Stomach (tissue), 19 donors: ENCODE measurements at places on chromosomes 5 and 9. TPM values are rescaled to one million over a fixed set of nuclear protein-coding genes. Genes with fewer than 3 reads are reported as not detected.

The SOX30 gene
- not detected for total RNA-seq

The SPINK4 gene
- total RNA-seq = not detected

The SEMA5A gene
- total RNA-seq = 20.4 TPM

The PDZD2 gene
- total RNA-seq = 10.6 TPM

The C9orf153 gene
- 0.92 TPM for total RNA-seq

The AQP7 gene
- 17.4 TPM for total RNA-seq

The TRAF2 gene
- total RNA-seq = 248 TPM

The TICAM2 gene
- total RNA-seq = 9.9 TPM

The IL5 gene
- not detected for total RNA-seq

The RECK gene
- total RNA-seq = 13.3 TPM

The NHP2 gene
- 25.5 TPM for total RNA-seq

The KCNV2 gene
- not detected for total RNA-seq

The PCDHGC5 gene
- 2.0 TPM for total RNA-seq

The AFAP1L1 gene
- total RNA-seq = 3.8 TPM

The CNTLN gene
- 4.7 TPM for total RNA-seq

The GALNT12 gene
- total RNA-seq = 126 TPM

The SLC23A1 gene
- 0.37 TPM for total RNA-seq

The CREBRF gene
- total RNA-seq = 42.2 TPM

The SNCAIP gene
- 0.45 TPM for total RNA-seq

The LCP2 gene
- total RNA-seq = 27.1 TPM

The ADRB2 gene
- total RNA-seq = 4.2 TPM

The RABL6 gene
- 92.4 TPM for total RNA-seq

DNA sequence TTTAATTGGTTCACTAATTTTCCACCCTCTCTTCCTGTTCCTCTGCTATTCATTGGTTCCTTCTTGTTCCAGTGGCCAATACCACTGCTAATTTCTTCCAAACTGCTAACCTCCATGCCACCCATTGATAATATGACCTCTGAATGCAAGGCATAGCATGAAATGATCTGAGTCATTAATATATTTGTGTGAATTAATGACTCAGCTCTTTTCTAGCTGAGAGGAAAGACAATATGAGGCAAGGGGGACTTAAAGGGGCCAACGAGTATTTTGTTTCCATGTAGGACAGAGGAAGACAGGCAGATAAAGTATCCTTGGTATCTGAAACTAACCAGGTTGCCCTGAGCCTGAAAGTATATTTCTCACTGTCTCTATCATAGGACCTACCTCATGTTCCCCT, 154.3 kb upstream of the BRINP1 start:
- DNase-seq = no peak

- DNase-seq = no peak
Measured at GRCh38 chr5:57513785-57514184, 31.2 kb upstream of the ACTBL2 start.

DNA sequence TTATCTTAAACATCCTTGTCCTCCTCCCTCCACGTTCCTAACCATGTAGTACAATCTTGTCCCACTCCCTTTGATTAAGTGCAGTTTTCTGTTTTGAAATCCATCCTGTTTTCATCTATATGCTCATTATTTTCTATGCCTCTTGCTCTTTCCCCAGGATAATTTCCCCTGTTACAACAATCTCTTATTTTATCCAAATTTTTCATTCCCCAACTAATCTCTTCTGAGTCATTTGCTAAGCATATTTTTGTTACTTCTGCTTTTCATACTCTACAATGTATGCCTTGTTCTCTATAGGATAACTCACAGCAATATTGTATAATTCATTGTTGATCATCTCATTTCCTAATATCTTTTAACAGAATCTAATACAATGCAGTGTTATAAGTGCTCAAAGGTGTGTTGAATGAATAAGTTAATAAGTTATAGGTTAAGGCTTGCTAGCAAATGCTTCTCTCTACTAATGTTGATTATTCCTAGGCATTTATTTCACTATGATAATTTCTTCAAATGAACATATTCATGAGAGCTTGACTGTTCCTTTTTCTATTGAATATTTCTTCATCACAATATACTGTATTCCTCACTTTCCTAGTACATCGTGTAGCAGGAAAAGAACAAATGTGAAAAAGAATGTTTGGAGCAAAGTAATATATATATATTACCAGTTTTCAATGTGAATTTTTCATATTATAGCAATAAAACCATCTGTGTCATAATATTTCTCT, 1.5 kb downstream of the OMD start:
- no peak for DNase-seq

DNA sequence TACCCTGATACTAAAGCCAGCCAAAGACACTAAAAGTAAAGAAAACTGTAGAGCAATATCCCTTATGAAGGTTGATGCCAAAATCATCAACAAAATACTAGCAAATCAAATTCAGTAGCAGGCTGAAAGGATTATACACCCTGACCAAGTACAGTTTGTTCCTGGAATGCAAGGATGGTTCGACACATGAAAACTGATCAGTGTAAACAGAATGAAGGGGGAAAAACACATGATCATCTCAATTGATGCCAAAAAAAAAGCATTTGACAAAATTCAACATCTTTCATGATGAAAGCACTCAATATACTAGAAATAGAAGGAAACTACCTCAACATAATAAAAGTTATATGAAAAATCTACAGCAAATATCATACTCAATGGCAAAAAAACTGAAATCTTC, 43.5 kb upstream of the LRRC14B start:
- DNase-seq = no peak

GRCh38 chr9:116202219-116202912, 48.8 kb downstream of the PAPPA start:
- no peak for DNase-seq

DNA sequence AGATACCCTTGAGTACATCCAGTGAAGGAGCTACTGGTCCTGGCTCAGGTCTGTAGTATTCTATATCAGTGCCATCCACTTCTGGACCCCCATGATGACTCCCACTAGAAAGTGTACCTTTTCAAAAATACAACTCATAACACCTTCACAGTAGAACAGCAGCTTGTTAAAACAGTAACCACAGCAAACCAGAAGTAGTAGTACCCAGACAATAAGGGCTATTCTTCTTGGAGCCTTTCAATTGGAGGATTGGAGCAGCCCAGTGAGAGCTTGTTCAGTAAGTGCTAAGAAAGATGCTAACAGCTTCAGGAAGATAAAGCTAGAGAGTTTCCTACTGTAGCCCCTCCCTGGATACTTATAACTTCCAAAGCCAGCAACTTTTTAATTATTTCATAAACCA, 10.1 kb downstream of the ARL14EPL start:
- DNase-seq = no peak

GRCh38 chr9:81526587-81526986, 162.8 kb downstream of the TLE1 start:
- no peak for DNase-seq

- DNase-seq = peak; percentile 87
Measured at GRCh38 chr9:137049544-137050449, 3.8 kb upstream of the NPDC1 start.

- DNase-seq = no peak
Measured at GRCh38 chr5:174533751-174534241, 190.6 kb upstream of the MSX2 start.

GRCh38 chr9:5698810-5699556, 70.1 kb downstream of the RIC1 start:
- no peak for DNase-seq

GRCh38 chr9:6855860-6856259, 98.1 kb downstream of the KDM4C start:
- no peak for DNase-seq

- no peak for DNase-seq
Measured at GRCh38 chr5:159774476-159775031, 141.7 kb upstream of the ADRA1B start.

DNA sequence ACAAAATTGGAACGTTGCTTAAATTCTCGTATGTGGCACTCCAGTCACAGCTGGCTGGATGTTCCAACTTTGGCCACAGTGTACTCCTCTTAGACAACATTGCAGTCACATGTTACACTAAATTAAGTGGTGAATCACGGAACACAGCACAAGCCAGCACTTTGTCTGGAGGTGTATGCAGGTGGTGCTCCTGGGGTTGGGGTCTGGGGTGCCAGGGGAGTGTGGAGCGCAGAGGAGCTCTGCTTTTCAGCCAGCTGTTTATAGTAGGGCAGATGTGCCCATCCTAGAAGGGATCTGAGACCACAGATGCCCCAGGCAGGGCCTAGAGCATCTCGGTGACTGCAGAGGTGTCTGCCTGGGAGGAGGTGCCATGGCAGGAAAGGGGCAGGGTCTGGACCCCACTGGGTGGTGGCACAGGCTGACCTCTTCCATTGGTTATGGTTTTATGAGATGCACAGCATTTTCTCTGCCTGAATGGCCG, 82.6 kb downstream of the WNK2 start:
- no peak for DNase-seq

DNA sequence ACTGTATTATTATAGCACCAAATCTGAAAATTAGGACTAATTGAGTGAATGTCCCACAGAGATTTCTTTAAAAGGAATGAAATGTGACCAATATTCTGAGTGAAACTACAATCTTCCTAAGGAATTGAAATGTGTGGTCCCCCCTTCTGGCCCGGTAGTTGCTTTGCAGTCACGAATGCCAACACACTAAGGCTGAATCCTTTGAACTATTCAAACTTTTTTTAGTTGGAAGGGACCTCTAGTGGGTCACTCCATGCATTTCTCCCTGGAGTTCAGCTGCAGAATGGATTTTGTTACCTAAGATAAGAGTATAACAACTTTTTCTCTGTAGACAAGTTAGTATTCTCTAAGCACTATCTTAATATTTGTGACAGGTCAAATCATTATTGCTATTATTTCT, 2.8 kb downstream of the CDH6 start:
- DNase-seq = no peak

- DNase-seq = no peak
Measured at GRCh38 chr9:90909225-90909624, 107.6 kb downstream of the SYK start.

- DNase-seq = no peak
Measured at GRCh38 chr9:27118916-27119315, 9.9 kb downstream of the TEK start.

- DNase-seq = no peak
Measured at GRCh38 chr9:86598411-86599239, 244.4 kb upstream of the TUT7 start.

- DNase-seq = no peak
Measured at GRCh38 chr9:110334183-110334582, 3.5 kb downstream of the TXNDC8 start.

- DNase-seq = peak; percentile 27
Measured at GRCh38 chr9:132187121-132187620, 25.3 kb downstream of the NTNG2 start.

GRCh38 chr5:140420665-140421361, 19.2 kb downstream of the ANKHD1 start:
- no peak for DNase-seq

- DNase-seq = peak; percentile 40
Measured at GRCh38 chr5:144189800-144190429, 19.2 kb downstream of the KCTD16 start.

GRCh38 chr5:94893412-94894135, 275.1 kb downstream of the SLF1 start:
- DNase-seq = peak; percentile 10

GRCh38 chr5:68725905-68726683, 367.7 kb upstream of the SLC30A5 start:
- DNase-seq = no peak

GRCh38 chr9:69590266-69590665, 81.9 kb downstream of the APBA1 start:
- no peak for DNase-seq

GRCh38 chr9:5587024-5587423, 41.9 kb upstream of the RIC1 start:
- DNase-seq = no peak

DNA sequence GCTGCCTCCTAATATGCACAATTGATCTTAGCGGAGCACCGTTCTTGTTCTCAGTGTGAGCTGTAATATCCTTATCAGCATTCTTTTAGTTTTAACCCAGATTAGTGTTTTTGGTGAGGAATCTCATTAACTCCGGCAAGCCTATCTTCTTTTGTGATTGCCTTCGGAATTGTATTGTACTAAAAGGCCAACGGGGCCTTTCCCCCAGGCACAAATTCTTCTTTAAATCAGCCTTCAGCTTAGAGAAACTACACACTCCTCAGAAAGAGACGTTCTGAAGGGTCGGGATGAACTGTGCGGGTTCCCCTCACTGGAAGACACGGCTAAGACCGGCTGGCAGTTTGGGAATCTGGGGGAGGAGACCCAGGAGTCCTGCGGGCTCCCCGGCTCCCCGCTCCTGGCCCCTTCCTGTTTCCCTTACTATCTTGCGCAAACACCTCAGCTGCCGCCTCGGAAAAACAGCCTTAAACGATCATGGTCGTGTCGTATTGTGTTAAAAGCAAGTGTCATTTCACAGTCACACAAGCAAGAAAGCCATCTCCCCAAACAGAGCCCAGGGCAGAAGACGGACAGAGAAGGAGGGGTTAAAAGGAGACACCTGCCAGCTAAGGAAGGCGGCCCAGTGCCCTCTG, 353.1 kb upstream of the IRX2 start:
- no peak for DNase-seq

GRCh38 chr9:137423514-137424291, 510 bp downstream of the NOXA1 start:
- peak; percentile 71 for DNase-seq
